ENCODE measurements at places on chromosomes 1 and 21.

- DNase-seq: no peak
Observed at GRCh38 chr1:161921990-161922389, 101.7 kb downstream of the OLFML2B start.

DNA sequence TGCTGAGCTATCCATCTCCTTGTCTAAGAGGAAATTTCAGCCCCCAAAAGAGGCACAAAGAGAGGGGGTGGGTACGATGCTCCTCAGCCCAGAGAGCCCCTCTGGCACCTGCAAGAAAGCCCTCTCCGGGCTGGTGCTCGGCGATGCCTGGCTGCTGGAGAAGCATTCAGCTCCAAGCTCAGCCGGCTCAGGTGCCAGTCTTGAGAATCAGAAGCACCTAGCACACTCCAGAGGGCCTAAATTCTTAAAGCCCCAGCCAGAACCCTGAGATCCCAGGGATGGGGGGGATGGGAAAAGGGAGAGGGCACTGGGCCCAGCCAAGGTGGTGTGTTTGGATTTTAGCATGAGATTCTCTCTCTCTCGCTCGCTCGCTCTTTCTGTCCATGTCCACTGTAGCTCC lies 2.9 kb downstream of the GRIK3 start:
- DNase-seq: no peak

GRCh38 chr1:220575718-220576497 lies 48.0 kb downstream of the MARK1 start:
- no peak for DNase-seq

- DNase-seq: no peak
Observed at GRCh38 chr1:45772971-45773370, 22.5 kb upstream of the IPP start.

Measured in pons (tissue), 1 donor.